ENCODE measurements at places on chromosomes 3 and 15.
A peak's percentile ranks its signal among the peaks of the same experiment; 100 is the strongest.

- H3K4me3 ChIP-seq = peak overlapping the region; percentile 32
- H3K27me3 ChIP-seq = peaks cover 4% of the 10 kb centered on the region
- DNase-seq = peak; percentile 83
- H3K27ac ChIP-seq = no peak overlapping the region
- peaks cover 52% of the 10 kb centered on the region for H3K4me1 ChIP-seq
- H3K36me3 ChIP-seq = peaks cover 63% of the 10 kb centered on the region
These were observed 43.1 kb downstream of the DNASE1L3 start for GRCh38 chr3:58167431-58168351.

GRCh38 chr15:89161666-89162065, 59.7 kb downstream of the RLBP1 start:
- H3K36me3 ChIP-seq = peaks cover 22% of the 10 kb centered on the region
- H3K4me3 ChIP-seq = no peak overlapping the region
- H3K27me3 ChIP-seq = no peaks in the 10 kb centered on the region

- no peak overlapping the region for H3K4me3 ChIP-seq
- peaks cover 18% of the 10 kb centered on the region for H3K4me1 ChIP-seq
- H3K27ac ChIP-seq = no peak overlapping the region
- no peak for DNase-seq
- no peaks in the 10 kb centered on the region for H3K36me3 ChIP-seq
These were observed 36.2 kb upstream of the ZKSCAN7 start for GRCh38 chr3:44518782-44519156.

GRCh38 chr3:73511571-73512525, 112.9 kb downstream of the PDZRN3 start:
- peaks cover 4% of the 10 kb centered on the region for H3K36me3 ChIP-seq
- no peak for DNase-seq
- no peaks in the 10 kb centered on the region for H3K27me3 ChIP-seq
- H3K4me1 ChIP-seq = peaks cover 65% of the 10 kb centered on the region
- H3K4me3 ChIP-seq = peak overlapping the region; percentile 45

DNA sequence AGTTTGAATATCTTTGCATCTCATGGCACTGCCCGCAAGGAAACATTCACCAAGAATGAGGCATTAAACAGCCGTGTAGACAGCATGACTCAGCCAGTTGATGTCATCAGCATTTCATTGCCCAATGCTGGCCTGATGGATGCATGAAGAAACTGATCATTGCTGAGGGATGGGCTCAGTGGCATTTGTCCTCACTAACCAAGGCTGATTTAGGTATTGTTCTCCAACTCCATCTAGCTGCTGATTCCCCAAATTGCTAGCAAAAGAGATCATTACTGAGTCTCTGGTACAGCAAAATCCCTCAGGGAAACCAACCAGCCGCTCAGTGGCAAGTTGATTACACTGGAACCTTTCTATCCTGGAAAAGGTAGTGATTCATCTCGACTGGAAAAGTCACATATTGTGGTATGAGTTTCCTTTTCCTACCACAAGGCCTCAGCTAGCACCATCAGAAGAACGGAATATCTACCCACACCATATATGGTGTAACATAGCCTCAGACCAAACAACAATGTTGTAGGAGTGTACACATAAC, 186.5 kb upstream of the GAP43 start:
- no peaks in the 10 kb centered on the region for H3K36me3 ChIP-seq
- H3K27ac ChIP-seq = no peak overlapping the region
- H3K4me3 ChIP-seq = no peak overlapping the region
- no peak for DNase-seq

- no peaks in the 10 kb centered on the region for H3K27me3 ChIP-seq
- H3K27ac ChIP-seq = peak overlapping the region; percentile 97
- H3K36me3 ChIP-seq = peaks cover under 1% of the 10 kb centered on the region
- peak overlapping the region; percentile 44 for H3K4me3 ChIP-seq
These were observed 215.6 kb upstream of the RBMS3 start for GRCh38 chr3:29065211-29065785.

- no peak overlapping the region for H3K4me3 ChIP-seq
- no peaks in the 10 kb centered on the region for H3K36me3 ChIP-seq
- DNase-seq = no peak
- H3K27me3 ChIP-seq = no peaks in the 10 kb centered on the region
- H3K27ac ChIP-seq = no peak overlapping the region
- H3K4me1 ChIP-seq = no peaks in the 10 kb centered on the region
These were observed 177.2 kb upstream of the THBS1 start for GRCh38 chr15:39403640-39404117.

GRCh38 chr3:67325231-67325630, 327.1 kb downstream of the KBTBD8 start:
- no peaks in the 10 kb centered on the region for H3K4me1 ChIP-seq
- H3K27me3 ChIP-seq = no peaks in the 10 kb centered on the region
- no peaks in the 10 kb centered on the region for H3K36me3 ChIP-seq
- H3K27ac ChIP-seq = no peak overlapping the region

DNA sequence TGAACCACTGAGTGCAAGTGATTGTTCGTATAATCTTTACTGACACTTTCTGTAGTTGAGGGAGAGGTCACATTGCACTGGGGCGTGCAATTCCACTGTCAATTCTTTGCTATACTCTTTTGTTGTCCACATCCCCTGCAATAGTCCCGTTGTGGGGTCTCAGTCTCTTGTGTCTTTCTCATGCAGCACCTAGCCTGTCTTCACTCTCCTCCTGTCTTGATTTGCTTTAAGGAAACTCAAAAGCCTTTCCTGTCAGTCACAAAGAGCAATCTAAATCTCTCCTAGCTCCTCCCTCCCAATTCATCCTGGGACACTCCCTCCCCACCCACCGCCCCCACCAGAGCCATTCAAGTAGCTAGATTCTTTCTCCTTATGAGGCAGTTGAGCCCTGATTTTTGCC, 13.2 kb upstream of the TMEM158 start:
- H3K4me3 ChIP-seq = no peak overlapping the region
- no peak for DNase-seq
- peaks cover 31% of the 10 kb centered on the region for H3K27me3 ChIP-seq
- H3K27ac ChIP-seq = no peak overlapping the region
- no peaks in the 10 kb centered on the region for H3K4me1 ChIP-seq
- H3K36me3 ChIP-seq = no peaks in the 10 kb centered on the region

GRCh38 chr3:157588386-157589060, 85.3 kb upstream of the VEPH1 start:
- no peak overlapping the region for H3K4me3 ChIP-seq
- DNase-seq = no peak
- no peak overlapping the region for H3K27ac ChIP-seq
- no peaks in the 10 kb centered on the region for H3K4me1 ChIP-seq
- H3K36me3 ChIP-seq = no peaks in the 10 kb centered on the region
- H3K27me3 ChIP-seq = peaks cover 9% of the 10 kb centered on the region

DNA sequence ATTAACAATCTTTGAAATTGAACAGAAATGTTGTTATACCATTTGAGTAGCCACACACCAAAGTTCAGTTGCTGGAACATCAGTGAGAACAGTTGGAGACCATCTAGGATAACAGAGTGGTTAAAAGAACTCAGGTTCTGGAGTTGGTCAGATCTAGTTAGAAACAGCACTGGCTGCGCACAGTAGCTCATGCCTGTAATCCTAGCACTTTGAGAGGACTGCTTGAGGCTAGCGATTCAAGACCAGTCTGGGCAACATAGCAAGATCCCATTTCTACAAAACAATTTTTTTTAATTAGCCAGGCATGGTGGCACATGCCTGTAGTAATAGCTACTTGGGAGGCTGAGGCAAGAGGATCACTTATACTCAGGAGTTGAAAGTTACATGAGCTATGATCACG, 7.6 kb upstream of the PKM start:
- no peak for DNase-seq
- no peak overlapping the region for H3K27ac ChIP-seq
- peaks cover 28% of the 10 kb centered on the region for H3K36me3 ChIP-seq
- no peaks in the 10 kb centered on the region for H3K27me3 ChIP-seq

DNA sequence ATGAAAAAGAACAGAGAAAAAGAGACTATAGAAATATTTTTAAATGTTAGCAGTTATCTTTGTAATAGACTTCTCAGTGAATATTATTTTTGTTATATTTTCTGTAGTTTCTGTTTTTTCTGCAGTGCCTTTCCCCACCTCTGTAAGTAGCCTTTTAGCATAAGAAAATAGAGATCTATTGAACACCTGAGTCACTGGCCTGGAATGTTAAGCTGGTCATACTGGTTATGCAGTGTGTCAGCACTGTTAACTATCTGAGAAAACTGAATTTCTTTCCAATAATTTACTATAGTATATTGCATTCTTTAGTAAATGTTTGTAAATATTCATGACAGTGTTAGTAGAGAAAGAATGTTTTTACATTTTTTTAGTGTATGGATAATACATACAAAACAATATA, 79.8 kb downstream of the NECTIN3 start:
- DNase-seq = no peak
- peak overlapping the region; percentile 54 for H3K27ac ChIP-seq
- H3K4me1 ChIP-seq = no peaks in the 10 kb centered on the region
- H3K4me3 ChIP-seq = no peak overlapping the region
- peaks cover 27% of the 10 kb centered on the region for H3K36me3 ChIP-seq
- no peaks in the 10 kb centered on the region for H3K27me3 ChIP-seq

GRCh38 chr3:11143476-11143875, 10.8 kb upstream of the HRH1 start:
- peaks cover 5% of the 10 kb centered on the region for H3K4me1 ChIP-seq
- H3K27ac ChIP-seq = no peak overlapping the region
- DNase-seq = no peak
- H3K27me3 ChIP-seq = peaks cover 47% of the 10 kb centered on the region
- no peaks in the 10 kb centered on the region for H3K36me3 ChIP-seq
- no peak overlapping the region for H3K4me3 ChIP-seq

- peak overlapping the region; percentile 83 for H3K27ac ChIP-seq
- no peaks in the 10 kb centered on the region for H3K27me3 ChIP-seq
- H3K4me3 ChIP-seq = peak overlapping the region; percentile 40
- H3K4me1 ChIP-seq = peaks cover 85% of the 10 kb centered on the region
- DNase-seq = no peak
These were observed 113.8 kb downstream of the AKAP13 start for GRCh38 chr15:85494048-85494777.

- H3K4me3 ChIP-seq = no peak overlapping the region
- H3K4me1 ChIP-seq = peaks cover 12% of the 10 kb centered on the region
- H3K27ac ChIP-seq = no peak overlapping the region
These were observed 87.3 kb upstream of the C15orf61 start for GRCh38 chr15:67433495-67434099.

DNA sequence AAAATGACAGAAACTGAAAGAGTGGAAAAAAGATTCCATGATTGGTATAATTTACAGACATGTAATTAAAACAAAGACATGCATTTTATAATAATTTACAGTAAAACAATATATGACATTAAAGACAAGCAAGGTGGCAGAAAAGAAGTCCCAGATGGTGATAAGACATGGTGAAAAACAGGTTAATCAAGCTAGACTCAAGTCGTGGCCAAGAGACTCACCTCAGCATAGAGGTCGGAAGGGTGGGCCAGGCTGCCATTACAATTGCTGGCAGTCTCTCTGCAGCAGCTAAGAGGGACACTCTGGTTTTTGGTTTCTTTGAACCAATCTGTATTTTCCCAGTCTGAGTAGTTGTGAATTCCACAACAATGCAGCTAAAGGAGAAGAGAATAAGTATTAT, 18.4 kb downstream of the TSPAN3 start:
- peaks cover 53% of the 10 kb centered on the region for H3K36me3 ChIP-seq
- no peak overlapping the region for H3K4me3 ChIP-seq
- no peak overlapping the region for H3K27ac ChIP-seq
- DNase-seq = no peak
- H3K4me1 ChIP-seq = peaks cover 1% of the 10 kb centered on the region

DNA sequence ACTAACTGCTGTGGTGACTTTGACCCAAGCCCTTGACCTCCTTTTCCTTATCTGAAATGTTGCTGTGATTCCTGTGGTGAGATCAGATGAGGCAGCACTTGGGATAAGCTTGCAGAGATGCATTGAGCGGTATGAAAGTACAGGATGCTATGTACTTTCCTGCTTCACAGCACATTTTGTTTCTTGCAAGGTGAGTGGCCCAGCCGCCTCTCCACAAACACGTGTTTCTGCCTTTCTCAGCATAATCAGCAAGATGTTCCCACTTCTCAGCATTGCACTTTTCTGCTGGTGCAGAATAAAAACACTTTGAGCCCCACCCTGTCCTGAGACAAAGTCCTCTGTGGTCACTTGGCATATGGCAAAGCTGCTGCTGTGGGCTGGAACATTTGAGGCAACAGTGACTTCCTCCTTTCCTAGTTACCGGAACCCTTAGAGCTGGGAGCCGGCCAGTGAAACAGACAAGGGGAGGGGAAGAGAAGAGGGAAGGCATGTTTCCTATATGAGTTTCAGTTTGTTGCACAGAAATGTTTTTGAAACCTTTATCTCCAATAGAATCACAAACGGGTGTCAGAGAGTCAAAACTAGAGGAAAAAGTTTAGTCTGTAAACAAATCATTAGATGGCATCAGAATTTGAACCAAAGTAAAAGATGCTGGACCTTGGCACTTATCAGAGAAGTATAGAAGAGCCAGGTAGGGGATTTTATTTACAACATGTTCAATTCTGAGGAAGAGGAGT, 5.0 kb downstream of the NUDT16 start:
- H3K4me3 ChIP-seq = no peak overlapping the region
- peaks cover 39% of the 10 kb centered on the region for H3K36me3 ChIP-seq
- H3K4me1 ChIP-seq = peaks cover 12% of the 10 kb centered on the region
- peak overlapping the region; percentile 67 for H3K27ac ChIP-seq
- H3K27me3 ChIP-seq = peaks cover 4% of the 10 kb centered on the region

DNA sequence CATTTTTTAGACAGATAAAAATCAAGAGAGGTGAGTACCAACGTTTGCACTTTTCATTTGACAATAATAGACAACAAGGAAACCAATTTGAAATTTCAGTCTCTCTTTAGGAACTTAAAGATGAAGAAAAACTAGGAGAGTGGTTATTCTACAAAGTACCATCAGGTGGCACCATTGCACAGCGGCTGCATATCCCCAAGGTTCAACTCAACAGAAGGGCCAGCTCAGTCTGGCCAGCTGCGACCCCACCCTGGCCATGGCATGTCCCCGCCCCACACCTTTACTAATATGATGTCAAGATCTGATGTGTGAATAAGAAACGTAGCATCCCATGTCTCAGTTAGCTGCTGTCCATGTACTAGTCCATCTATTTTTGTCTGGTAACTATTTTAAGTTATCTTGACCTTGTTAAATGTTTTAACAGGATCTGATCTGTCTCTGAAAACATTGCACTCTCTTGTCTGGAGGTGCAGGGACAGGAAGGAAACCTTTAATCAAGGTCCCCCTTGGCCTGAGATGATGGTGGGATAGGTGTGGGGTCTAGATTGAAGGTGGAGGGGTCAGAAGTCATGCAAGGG, 35.5 kb upstream of the CGNL1 start:
- no peaks in the 10 kb centered on the region for H3K36me3 ChIP-seq
- peak; percentile 61 for DNase-seq
- peaks cover 52% of the 10 kb centered on the region for H3K4me1 ChIP-seq
- H3K27ac ChIP-seq = no peak overlapping the region
- H3K4me3 ChIP-seq = no peak overlapping the region

- peaks cover 77% of the 10 kb centered on the region for H3K36me3 ChIP-seq
- no peak overlapping the region for H3K27ac ChIP-seq
- no peaks in the 10 kb centered on the region for H3K4me1 ChIP-seq
- H3K4me3 ChIP-seq = no peak overlapping the region
- no peaks in the 10 kb centered on the region for H3K27me3 ChIP-seq
These were observed 52.9 kb downstream of the TUBGCP4 start for GRCh38 chr15:43423793-43424192.

Measured in nephron progenitor cell (in vitro differentiated cells).